ENCODE measurements at places on chromosomes 12 and 14.

DNA sequence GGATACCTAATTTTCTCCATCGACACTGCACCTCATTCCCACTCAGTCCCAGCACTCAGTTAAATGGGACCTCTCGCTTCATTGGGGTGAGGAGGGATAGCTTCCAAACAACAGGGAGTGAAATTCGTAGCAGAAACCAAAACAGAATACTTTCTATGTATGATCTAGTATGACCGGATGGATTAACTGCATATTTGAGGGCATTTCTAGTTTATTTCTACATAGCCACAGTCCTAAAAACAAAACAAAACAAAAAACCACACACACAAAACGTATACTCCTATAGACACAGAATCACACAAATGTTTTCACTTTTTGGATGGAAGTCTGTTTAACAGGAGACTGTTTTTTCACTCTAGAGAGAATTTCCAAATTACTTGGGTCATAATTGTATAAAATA is 307.5 kb upstream of the FKBP4 start:
- DNase-seq, result no peak

DNA sequence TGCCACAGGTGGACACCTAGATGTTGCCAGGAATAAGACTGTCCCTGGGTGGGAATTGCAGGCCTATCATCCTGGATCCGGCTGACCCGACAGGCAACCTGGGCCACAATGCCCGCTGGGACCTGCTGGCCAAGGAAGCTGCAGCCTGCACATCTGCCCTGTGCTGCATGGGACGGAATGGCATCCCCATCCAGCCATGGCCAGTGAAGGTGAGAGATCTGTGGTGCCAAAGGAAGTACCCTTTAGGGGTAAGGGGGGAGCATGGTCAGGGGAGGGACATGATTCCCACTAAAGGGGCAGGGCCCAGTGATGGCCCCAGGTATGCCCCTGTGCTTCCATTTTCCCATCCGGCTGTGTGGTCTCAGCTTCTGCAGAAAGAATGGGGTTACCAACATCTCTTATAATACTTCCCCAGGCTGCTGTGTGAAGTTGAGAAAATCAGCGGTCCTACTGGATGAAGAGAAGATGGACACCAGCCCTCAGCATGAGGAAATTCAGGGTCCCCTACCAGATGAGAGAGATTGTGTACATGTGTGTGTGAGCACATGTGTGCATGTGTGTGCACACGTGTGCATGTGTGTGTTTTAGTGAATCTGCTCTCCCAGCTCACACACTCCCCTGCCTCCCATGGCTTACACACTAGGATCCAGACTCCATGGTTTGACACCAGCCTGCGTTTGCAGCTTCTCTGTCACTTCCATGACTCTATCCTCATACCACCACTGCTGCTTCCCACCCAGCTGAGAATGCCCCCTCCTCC is 8.6 kb upstream of the OAS2 start:
- no peak for DNase-seq

DNA sequence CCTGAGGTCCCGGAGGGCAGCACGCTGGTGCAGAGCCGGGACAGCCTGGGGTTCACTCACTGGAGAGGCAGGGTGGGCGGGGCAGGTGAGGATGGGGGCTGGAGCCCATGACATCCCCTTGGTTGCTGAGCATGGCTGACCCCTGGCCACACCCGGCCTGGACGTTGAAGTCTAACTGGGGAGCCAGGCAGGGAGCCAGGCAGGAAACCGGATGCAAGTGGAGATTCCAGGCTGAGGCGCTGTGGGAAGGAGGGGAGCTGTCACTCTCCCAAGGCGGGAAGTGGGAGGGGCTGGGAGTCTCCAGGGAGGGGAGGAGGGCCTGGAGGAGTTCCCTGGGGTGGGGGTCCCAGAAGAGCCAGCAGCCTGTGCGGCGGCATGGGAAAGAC is 7.7 kb upstream of the INF2 start:
- DNase-seq, result no peak

DNA sequence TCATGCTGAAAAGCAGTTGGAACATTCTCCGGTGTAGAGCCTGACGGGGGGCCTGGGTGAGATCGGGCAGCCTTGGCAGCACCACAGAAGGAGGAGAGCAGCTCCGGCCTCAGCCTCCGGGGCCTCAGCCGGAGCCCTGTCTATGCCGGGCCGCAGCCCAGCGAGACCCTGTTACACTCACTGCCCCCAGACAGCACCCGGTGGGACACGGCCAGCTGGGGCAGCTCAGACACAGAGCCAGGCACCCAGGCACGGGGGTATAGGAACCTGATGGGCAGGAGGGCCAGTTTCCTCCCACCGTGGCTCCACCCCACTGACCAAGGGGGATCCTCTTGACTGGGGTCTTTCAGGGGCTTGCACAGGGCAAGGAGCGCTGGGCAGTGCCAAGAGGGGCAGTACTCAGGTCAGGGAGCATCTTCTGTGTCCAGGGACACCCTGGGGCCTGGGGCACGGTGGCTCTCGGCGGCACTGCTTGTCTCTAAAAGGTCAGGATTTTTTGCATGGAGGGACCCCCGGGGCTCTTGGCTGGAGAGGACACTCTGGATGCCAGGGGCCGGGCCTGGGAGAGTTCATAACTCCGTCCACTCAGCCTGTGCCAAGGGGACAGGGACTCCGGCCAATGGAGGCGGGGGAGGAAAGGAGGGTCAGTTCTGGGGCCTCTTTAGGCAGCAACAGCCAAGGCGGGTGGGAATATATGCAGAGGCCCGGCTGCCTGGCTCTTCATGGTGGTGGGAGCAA is 9.4 kb downstream of the INF2 start:
- DNase-seq, result no peak

- DNase-seq, result no peak
These were observed 1146.8 kb downstream of the FSCB start for GRCh38 chr14:43360239-43360638.

DNA sequence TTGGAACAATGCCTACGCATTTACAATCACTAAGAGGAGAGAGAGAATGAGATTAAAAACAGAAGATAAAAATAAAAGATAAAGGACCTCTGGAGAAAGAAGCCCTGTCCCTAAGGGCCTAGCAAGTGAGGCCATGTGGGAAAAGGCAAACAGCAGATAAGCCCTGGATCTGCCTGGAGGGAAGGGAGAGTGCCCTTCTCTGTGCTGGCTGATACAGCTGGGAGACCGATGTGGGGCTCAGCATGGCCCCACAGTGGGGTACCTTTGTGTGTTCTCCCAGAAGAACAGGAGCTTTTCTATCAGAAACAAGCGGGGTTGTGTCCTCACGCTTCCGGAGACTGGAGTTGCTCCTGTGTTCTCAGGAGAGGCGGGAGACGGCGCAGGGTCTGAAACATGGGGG is 59.9 kb downstream of the TMCC3 start:
- DNase-seq, result no peak

GRCh38 chr14:21352587-21352986 is 31.2 kb downstream of the SUPT16H start:
- DNase-seq, result no peak

DNA sequence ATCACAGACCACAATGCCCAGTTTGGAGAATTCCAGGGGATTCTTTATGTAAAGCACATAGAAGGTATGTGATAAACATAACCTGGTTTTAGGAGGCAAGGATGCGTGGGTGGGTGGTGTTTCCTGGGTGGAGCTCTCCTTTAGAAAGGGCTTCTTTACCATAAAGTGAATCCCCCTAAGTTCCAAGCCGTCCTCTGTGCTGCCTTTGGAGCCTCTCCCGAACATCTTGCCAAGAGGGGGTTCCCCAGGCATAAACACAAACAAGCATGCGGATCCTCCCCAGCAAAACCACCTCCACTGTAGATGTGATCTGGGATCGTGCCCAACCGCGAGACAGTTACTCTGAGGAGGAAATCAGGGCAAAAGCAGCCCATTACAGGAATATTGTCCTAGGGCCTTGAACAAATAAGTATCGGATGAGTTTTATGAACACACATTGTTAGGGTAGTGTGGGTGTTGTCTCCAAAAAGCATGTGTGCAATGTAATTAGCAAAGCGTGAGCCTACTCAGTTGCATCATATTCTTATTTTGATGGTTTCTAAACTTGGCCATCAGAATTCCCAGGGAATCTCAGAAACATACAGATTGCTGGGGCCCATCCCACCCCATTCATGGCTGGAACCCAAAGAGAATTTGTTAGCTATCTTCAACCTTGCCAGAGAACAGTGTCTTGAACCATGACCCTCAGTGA is 48.8 kb upstream of the CORO1C start:
- DNase-seq, result no peak

- no peak for DNase-seq
These were observed 12.5 kb upstream of the IFT81 start for GRCh38 chr12:110111476-110112334.

DNA sequence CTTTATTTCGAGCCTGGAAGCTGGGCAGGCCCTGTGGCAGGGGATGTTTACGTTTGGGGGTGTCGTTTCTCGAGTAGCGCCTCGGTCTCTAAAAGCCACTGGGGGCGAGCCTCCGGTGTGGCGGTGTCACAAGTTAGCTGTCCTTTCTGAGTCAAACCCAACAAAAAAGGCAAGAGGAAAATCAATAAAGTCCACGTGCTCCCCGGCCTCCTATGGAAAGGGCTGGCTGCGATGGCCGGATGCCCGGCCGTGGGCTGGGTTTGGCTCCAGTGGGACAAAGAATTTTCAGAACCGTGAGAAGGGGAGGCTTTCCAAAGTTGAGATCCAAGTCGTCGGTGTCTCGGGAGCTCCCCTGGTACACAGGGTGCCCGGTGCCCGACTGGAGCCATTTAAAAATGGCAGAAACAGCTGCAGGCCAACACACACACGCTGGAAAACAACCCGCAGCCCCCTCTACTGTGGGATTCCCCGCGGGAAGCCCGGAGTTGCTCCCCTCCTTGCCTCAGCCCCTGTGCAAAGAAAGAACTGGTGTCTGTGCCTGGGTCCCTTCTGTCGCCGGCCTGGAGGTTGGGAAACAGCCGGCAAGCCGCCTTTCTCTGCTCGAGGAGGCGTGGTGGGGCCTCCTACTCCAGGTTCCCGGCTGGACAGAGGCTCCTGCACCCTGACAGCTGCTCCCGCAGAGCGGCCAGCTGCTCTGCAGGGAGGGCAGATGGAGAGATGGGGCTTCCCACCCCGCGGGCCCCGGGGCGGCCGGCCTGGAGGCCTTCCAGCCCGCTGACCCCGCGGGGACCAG is 1.9 kb downstream of the BCL7A start:
- DNase-seq, result no peak

- no peak for DNase-seq
These were observed 378.9 kb downstream of the TMTC2 start for GRCh38 chr12:83065562-83065961.

DNA sequence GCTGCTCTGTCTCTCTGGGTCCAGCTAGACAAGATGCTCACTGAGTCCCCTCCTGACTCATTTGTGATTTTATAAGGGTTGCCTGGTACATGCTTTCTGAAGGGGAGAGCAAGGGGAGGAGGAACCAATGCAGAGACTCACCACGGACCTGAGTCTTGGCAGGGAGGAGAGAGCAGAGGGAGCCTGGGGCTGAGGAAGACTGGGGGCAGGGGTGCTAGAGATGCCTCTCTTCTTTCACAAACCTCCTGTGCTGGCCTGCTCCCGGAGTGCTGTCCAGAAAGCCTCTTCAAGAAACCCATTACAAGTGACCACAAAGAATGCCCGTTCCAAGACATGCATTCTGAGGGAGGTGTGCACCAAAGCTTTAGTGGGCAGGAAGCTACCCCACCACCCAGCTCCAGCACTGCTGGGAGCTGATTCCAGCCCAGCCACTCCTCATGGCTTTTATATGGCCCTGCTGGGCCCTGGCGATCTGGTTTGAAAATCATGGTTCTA is 33.1 kb upstream of the DICER1 start:
- no peak for DNase-seq

DNA sequence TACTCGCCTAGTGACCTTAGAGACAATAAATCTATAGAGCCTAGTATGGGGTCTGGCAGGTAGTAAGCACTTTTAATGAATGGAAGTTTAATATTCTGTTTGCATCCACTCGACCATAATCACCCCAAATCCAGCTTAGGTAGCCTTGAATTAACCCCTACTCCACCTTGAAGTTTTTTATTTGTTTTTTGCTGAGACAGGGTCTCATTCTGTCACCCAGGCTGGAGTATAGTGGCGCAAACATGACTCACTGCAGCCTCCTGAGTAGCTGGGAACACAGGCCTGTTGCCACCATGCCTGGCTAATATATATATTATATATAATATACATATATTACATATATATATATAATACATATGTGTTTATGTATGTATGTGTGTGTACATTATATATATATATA is 38.8 kb downstream of the MDM2 start:
- no peak for DNase-seq

- no peak for DNase-seq
These were observed 7.3 kb upstream of the KIF26A start for GRCh38 chr14:104130974-104131651.

GRCh38 chr12:95774311-95775045 is 16.1 kb downstream of the NTN4 start:
- no peak for DNase-seq

DNA sequence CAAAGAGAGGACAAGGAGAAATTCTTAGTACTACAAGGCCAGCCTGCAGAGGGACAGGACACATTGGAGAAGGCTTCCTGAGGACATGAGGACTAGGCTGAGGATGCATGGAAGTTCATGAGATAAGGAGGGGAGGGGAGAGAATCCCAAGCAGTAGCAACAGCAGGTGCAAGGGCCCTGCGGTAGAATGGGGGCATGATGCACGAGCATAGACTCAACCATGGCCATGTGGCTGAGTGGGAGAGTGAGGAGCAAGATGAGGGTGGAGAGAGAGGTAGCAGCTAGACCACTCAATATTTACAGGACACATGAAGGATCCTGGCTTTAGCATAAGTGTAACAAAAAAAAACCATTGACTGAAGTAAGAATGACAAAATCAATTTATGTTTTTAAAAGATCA is 128.1 kb downstream of the PPM1H start:
- no peak for DNase-seq

DNA sequence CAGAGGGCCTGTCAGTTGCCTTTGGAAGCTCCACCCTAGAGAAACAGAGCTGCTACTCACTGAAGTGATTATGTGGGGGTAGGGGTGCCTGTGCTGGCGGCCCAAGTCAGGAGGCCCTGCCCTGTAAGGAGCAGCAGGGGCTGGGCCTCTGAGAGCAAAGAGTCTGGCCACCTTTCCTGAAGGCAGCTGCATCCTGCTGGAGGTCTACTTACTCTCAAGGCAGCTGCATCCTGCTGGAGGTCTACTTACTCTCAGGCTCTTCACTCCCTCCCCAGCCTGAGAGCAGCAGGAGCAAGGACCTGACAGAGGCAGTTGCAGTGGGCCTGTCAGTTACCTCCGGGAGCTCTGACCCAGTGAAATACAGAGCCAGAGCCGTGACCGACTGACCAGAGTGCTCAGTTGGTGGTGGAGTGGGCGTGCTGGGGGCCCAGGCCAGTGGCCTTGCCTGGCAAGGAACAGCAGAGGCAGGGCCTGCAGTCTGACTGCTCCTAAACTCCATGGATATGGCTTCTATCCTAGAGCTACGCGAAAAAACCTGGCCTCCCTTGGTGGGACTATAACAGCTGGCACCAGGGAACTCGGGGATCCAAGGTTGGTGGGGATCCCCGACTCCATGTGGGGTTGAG is 32.3 kb downstream of the RAD51B start:
- no peak for DNase-seq

DNA sequence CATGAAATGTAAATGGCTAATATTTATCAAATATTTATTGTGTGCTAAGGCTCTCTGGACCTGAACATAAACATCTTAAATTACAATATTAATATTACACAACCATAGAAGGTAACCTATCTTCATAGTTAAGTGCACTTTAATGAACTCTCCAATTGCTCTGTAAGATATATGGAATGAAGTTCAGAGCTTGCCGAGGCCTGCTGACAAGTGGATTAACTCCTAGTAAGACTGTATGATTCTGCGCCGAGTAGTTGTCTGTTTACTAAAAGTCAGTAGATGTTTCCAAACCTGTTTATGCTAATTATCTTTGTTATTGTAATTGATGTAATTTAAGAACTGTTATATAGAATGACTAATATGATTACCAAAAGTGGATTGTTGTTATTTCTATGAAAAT is 77.2 kb downstream of the PTPRR start:
- no peak for DNase-seq

- DNase-seq, result no peak
These were observed 480.9 kb upstream of the TMEM132C start for GRCh38 chr12:127785986-127786590.
